ENCODE measurements at places on chromosomes 3 and 15.

DNA sequence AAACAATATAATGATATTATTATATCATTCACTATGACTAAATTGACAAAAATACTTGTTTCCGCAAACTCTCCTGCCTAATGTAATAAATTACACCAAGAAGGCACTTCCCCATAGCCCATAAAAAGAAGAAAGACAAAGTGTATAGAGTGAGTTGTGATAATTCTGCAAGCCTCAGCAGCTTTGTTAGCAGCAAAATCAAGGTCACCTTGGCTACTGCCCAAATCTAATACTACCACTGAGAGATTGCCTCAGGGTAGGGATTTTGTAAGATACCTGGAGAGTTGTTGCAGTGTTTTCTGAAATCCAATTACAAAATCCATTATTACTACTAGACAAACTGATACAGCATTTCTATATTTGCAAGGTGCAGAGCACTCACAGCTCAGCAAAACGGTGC lies 503.5 kb downstream of the FGF12 start:
- DNase-seq, result no peak

DNA sequence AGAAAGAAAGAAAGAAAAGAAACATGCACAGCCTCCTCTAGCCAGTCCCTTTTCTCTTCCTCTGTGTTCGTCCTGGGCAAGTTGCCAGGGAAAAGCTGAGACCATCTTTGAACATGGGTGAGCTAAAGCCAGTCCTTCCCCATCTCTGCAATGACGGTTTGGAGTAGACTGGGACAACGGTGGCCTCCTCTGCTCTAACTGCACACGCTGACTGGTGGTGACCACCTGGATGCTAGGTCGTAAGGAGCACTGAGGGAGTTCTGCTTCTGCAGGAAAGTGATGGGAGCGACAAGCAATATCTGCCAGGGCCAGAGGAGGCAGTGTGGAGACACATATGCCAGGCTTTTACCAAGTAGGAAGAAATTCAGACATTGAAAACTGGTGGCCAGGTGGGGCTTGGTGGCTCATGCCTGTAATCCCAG lies 111.7 kb downstream of the NUP210 start:
- no peak for DNase-seq

DNA sequence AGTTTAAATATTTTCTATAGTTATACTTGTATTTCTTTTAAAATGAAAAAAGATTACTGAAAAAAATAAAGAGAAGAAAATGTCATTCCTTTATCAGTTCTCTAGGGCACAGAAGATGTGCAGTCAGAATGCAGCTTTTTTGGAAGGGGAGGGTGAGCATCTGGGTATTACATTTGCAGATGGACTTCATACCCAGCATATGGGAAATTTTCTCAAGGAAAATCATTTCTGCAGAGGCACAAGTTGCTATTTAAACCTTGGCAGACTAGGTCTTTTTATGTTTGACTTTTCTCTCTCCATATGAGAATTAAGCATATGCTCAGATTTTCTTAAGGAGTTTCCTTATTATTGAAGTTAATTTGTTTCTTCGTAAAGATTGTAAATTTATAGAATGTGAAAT lies 39.5 kb upstream of the ZNF385D start:
- no peak for DNase-seq

DNA sequence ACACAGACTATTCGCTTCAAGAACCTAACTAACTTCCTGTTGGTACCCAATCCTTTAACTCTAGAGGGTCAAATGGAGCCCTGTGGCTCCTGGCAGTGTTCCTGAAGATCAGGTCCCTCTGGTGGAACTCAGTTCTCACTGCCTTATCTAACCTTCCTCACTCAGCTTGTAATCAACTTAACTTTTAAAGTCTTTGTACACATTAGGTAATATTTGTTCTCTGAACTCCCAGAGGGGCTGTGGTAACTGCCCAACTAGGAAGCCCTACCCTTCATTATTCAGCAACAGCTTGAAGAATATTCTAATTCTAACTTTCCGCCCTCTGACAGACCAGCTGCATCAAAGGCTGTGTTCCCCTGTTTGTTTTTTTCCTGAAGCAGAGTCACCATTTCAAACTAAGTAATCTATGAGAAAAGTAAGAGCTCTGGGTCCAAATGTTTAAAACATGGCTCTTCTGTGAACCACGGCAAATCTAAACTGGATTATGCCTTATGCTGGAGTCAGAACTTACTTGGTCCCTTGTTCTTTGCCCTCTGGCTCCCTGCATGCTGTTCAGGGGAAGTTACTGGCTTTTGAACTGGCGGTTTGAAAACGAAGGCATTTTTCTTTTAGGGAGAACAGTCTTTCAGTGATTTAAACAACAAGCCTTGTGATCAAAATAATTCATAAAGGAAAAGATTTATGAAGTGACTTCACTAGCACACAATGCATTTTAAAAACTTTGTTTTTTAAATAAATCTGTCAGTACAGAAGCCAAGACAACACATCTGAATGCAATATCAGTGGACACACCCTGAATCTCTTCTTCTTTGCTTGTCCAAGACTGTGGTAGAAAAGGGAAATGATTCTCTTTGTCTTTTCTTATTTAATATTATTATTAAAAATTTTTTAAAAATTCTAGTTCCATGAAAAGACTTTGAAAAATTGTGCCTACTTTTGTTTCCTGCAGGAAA lies 365.6 kb downstream of the TIGIT start:
- no peak for DNase-seq

GRCh38 chr3:184982076-184982475 lies 170.1 kb downstream of the VPS8 start:
- no peak for DNase-seq

GRCh38 chr3:177916461-177916860 lies 619.8 kb upstream of the KCNMB2 start:
- no peak for DNase-seq

DNA sequence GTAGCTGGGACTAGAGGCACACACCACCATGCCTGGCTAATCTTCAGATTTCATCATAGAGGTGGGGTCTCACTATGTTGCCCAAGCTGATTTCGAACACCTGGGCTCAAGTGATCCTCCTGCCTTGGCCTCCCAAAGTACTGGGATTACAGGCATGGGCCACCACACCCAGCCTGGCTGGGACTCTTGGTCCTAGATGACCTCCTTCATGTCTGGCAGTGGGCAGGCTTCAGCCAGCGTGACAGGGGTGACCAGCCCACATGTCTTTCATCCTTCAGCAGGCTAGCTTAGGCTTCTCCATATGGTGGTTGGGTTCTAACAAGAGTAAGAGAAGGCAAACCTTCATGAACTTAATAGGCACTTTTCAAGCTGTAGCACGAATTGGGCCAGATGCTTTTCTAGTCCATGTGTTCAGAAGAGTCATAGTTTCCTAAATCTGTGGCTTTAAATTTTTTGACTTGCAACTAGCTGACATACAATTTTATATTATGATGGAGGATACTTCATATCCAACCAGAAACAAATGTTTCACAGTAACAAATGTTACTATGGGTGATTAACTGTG lies 7.6 kb downstream of the GPD1L start:
- no peak for DNase-seq

DNA sequence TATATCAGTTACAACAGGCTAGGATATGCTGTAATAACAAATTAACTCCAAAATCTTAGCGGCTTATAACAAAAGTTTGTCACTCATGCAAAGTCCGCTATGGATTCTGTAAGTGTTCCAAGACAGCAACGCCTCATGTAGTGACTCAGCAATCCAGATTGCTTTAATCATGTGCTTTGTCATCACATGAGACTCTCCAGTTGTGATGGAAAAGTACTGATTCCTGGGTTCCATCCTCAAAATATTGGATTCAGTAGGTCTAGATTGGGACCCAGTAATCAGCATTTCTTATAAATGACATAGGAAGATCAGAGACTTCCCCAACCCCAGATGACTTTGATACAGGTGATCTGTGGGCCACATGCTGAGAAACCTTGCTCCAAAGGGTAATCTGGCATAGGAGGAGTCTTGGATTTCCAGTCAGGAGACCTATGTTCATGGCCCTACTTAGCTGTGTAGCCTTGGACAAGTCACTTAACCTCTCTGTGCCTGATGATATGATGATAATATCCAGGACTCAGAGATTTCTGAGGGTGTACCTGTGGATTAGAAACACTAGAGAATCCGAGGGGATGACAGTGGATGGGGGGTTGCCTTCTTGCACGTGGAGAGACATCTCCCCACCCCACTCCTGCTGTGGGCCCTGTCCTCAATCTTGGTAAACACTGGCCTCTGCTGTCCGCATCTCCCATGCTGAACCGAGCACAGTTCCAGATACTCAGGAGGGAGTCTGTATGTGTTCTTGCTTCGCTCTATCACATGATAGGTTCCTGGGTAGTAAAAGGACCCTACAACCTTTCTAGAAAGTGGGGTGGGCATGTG lies 65.5 kb downstream of the CORO2B start:
- peak; percentile 53 for DNase-seq

GRCh38 chr15:89888214-89888804 lies 5.5 kb downstream of the AP3S2 start:
- peak; percentile 58 for DNase-seq

GRCh38 chr15:62324382-62324781 lies 159.3 kb upstream of the C2CD4B start:
- no peak for DNase-seq

DNA sequence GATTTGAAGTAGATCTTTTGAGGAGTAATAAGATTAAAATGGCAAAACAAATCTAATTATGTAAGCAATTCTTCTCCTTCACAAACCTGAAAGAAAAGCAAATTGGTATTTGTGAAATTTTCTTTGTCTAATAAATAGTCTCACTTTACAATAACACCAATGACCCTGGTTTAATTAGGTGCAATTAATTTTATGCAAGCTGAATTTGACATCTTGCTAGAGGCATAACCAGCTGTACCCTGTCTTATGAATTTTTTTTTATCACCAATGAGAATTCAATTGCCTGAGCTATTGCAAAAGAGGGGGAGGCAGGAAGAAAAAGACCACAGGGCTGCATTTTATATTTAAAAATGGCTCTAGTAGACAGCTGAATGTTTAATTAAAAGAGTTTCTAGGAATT lies 113.5 kb upstream of the IL12A start:
- no peak for DNase-seq

DNA sequence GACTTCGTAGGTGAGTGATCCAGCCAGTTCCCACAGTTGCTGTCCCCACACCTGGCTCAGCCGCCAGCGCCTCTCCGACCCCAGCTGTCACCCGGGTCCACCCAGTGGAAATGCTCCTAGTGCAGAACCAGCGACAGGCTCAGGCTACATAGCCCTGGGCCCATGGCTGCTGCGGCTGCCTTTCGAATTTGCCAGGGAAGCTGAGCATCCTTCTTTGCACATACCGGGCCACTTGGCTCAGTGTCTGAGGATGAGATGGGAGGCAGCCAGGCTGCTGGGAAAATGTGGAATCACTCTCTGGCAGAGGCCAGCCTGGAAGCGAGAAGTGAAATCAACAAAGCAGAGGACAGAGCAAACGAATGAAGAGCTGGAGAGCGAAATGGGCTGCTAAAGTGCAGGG lies 80.1 kb downstream of the ST8SIA2 start:
- no peak for DNase-seq

GRCh38 chr15:39332846-39333245 lies 248.0 kb upstream of the THBS1 start:
- DNase-seq, result no peak

DNA sequence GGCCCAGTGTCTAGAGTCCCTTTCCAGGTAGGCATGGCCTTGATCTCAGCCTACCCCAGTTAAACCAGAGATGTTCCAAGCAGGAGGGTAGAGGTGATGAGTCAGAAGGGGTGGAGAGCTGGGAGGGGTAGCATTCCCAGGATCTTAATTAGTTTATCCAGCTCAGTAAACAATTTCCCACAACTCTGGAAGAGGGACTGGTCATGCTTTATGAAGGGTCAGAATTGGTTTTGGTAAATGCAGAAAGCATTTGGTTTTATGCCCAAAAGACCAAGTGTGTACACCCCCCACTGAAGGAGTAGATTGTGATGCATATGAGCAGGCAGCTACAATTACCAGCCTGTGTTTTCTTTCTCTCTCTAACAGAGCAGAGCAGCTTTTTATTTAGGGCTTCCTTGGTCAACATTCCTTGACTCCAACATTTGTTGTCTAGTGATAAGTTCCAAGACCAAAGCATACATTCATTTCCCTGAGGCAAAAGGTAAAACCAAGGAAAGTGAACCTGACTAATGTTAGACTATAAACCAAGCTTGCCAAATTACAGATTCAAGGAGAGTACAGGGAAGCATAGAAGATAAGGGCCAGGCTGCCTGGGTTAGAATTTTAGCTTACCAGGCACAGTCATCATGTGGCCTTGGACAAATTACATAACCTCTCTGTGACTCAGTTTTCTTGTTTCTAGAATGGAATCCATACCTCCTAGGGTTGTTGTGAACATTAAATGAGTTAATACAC lies 17.6 kb downstream of the EXOSC7 start:
- no peak for DNase-seq

GRCh38 chr15:63407612-63408011 lies 26.0 kb upstream of the CA12 start:
- DNase-seq, result no peak

GRCh38 chr3:140185375-140185774 lies 250.4 kb downstream of the CLSTN2 start:
- no peak for DNase-seq

DNA sequence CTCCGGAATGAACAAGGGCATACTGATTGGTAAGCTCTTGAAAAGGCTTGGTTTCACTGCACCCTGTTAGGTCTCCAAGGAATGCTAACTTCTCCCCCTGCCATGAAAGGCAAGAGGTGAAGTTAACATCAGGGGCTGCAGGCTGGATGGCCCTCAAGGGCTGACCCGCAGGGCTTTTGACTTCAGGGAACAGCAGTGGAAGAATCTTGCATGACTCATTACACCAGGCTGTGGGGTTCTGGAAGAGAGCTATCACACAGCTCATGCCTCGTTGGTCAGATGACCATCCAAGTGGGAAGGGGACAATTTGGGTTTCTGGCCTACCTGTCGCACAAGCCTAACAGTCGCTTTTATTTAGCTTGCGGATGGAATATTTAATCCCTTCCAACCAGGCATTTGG lies 23.6 kb upstream of the ATG7 start:
- DNase-seq, result no peak

DNA sequence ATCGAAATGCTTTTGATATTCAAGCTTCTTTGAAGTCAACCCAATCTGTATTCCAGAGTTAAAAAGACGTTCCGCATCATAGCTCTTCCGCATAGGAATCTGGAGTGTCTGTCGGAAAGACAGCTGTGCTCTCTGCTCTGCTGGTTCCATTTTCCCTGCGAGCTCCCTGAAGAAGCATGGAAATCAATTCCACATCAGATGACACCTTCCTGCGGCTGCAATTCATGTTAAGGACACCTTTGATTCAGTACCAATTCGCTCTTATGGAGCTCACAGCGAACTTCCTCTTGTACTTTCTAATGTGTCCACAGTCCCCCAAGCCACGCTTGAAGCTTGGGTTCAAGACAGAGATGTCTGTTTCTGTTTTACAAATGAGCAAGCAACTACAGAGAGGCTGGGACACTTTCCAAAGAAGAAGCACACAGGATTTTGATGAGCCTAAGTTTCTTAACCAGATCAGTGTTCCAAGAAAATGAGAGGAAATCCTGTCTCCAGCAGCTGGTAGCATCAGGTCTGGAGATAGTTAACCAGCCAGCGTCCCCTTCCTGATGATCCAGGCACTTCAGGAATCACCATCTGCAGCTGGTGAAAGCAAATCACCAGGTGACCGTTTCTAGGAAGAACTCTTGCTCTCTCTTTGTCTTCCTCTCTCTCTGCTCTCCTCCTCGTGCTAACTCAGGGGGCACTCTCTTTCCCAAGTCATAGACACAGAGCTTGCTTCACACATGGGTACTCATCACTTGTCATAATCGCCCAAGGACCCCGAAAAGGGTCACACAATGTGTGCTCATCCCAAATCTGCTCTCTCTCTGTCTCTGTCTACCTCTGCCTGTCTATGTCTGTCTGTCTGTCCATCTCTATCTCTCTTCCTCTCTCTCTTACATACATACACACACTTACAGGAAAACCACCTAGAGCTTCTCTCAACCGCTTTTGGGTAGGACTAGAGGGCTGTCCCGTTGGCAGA lies 281.8 kb downstream of the FAM43A start:
- no peak for DNase-seq

Data from skeletal muscle cell (primary cell).